Effector memory CD4-positive, alpha-beta T cell (primary cell): ENCODE measurements at places on chromosomes 5 and 9.
A peak's percentile ranks its signal among the peaks of the same experiment; 100 is the strongest.

DNA sequence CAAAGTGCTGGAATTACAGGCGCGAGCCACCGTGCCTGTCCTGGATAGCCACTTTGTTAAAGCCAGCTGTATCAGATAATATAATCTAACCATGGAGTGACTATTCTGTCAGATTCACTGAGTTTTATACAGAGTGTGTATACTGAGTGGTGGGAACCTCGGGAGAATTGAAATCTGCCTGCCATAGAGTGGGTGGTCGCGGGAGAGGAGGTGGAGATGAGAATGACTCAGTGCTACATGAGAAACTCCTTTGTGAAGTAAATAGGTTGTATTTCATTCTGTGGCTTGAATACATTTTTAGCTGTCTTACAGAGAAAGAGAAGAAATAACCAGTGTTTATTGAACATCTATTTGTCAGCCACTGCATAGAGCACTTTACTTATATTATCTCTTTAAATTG lies 26.4 kb downstream of the ATP6V0E1 start:
- DNase-seq: no peak

GRCh38 chr9:134455934-134456755 lies 129.9 kb downstream of the RXRA start:
- peak; percentile 43 for DNase-seq

GRCh38 chr5:156367597-156367996 lies 40.6 kb downstream of the SGCD start:
- DNase-seq: no peak

DNA sequence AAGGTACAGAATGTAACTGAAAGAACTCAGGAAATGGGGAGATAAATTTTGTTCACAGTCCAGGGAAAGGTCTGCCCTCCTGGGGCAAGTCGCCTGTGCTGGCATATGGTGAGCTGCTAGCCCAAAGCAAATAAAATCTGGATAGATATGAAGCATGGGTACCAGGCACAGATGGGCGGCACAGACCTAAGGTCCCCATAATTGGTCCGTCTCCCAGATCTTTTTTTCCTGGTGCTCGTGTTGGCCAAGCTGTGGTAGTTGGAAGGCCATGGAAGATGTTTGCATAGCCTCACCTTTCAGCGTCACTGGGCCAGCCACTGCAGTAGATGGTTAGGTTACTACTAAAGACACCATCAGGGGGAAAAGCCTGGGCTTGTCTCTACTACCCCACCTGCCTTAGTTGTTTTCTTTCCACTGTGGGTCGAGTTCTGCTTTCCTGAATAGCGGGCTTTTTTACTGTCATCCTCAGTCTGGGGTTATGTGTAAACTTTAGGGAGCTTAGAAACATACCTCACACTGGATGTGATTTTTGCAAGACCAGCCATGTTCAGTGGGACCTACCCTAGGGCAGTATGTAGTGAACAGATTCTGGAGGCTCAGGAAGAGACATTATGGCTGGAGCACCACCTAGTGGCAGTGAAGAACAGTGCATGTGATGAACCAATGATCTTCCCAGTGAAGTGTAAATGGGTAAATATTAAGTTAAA lies 24.2 kb upstream of the GLRX start:
- peak; percentile 53 for DNase-seq

GRCh38 chr5:21773456-21773855 lies 1079.7 kb downstream of the CDH12 start:
- no peak for DNase-seq

- DNase-seq: no peak
These were observed 1.0 kb downstream of the NIPSNAP3A start for GRCh38 chr9:104748359-104749031.

DNA sequence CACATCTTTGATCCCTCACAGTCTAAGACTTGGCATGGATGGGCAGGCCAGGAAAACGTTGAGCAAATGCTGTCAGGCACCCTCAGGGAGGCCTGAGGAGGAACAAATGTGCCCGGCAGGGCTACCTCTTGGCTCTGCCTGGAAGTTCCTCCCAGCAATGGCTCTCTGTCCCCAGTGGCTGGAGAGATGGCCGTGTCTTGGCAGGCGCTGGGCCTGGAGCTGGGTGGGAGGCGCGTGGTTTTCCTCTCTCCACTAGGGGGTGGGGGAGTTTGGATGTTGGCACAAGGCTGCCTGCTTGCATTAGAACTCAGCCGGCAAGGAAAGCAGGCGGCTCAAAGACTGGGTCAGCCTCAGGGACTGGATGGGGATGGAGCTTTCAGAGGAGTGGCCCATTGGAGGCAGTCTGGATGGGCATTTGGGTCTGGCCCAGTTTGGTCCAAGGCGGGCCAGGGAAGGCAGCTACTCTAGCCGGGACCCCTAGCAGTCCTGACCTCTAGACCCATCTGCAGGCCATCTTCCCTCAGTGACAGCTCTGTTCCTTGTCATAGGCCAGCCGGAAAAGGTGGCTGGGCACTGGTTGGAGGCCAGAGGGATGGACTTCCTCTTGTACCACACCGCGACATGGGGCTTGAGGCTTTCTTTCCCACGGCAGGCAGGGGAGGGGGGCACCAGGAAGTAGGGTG lies 68.2 kb upstream of the STC2 start:
- no peak for DNase-seq

DNA sequence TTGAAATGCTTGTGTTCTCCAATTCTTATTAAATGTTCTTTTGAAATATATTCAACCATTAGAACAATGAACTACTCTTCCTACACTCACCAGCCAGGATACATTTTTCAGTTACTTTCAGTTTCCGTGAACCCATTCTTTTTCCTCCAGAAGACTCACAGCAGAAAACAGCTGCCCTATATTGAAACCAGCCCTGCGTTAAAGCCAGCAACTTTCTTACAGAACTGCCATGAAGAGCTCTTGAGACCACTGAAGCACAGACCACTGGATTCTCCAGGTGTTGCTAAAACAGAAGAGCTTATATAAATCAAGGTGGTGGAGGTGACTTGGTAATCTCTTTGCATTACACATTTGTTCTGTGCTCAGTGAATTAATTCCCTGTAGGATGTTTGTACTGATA lies 365.9 kb upstream of the C9orf72 start:
- DNase-seq: no peak

DNA sequence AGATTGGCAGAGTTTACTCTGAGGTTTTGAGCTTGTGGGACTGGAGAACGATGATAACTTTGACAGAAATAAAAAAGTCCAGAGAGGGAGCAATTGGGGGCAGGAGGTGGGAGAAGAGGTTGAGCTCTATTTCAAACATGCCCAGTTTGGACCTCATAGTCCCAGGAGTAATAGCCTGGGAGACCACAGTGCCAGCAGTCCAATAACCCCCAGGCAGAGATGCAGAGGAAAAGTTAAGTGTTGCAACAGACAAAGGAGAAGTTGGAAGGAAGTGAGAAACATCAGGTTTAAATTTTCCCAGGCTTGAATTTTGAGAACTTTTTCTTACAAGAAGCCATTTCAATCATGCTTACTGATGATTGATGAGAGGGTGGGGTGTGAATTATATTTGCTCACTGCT lies 117.0 kb upstream of the GHR start:
- DNase-seq: no peak

- no peak for DNase-seq
These were observed 74.5 kb downstream of the SH3TC2 start for GRCh38 chr5:148988328-148988727.

DNA sequence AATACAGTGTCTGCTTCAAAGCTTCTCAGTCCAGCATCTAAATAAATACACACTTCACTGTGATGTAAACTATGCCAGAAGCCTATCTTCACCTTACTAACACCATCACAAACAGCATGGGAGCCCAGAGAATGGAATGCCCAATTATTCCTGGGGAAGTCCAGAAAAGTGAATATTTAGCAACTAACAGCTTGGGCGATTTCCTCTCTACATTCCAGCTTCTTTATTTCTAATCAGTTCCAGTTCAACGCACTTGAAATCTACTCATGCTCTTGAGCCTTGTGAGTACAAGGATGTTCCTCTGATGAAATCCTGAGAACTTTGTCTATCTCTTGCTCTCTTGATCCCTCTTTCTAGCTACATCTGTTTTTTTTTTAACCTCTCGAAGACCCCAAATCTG lies 100.4 kb upstream of the C9orf72 start:
- no peak for DNase-seq

GRCh38 chr9:138022121-138022741 lies 144.6 kb downstream of the CACNA1B start:
- no peak for DNase-seq

DNA sequence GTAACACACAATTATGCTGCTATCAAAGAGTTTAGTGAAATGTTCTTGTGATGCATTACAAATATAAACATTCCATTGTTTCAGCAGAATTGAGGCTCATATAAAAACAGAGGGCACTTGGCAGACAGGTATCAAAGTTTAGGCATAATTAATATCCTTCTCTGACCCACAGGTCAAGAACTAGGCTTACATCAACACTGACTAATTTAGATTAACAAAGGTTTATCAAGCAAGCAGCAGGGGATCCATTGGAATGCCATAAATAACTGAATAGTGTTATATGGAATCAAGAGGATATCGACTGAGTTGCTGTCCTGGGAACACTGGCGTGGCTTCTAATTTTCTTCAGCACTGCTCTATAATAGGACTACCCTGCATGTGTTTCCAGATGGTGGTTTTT lies 414.5 kb upstream of the ARRDC3 start:
- DNase-seq: no peak

DNA sequence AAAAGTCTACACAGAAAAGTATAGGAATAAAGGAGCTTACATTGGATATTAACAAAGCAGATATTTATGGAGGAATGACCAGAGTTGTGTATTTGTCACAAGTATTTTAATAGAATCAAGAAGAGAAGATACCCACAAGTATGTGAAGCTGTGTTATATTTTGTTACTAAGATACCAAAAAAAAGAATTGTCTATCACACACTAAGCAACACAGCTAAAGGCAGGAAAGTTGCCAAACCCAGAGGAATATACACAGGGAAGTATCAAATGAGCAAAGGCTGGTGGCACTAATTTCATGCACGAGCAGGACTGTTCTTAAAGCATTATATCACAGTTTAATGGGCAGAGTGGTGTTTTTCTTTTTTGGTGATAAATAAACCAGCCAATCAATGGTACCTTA lies 30.9 kb upstream of the RAI14 start:
- no peak for DNase-seq

GRCh38 chr5:173672166-173672565 lies 55.7 kb upstream of the BOD1 start:
- DNase-seq: no peak

DNA sequence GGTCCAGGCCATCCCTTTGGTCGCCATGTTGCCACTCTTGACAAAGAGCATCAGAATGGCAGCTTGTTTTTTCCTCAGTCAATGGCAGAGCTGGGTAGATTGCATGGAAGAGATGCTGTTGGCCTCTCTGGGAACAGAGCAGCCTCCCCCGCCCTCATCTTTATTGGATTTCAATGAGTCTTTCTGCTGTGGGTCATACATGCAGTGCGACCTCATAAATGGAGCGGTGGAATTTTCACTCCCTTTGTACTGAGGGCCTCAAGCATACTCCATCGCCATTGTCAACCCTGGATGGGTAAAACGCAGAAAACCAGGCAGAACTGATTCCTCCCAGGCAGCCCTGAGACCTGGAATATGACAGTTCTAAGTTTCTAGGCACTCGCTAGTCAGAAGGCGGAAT lies 71.8 kb downstream of the ZNF618 start:
- DNase-seq: no peak

GRCh38 chr9:8436786-8437185 lies 637.2 kb upstream of the DMAC1 start:
- no peak for DNase-seq

DNA sequence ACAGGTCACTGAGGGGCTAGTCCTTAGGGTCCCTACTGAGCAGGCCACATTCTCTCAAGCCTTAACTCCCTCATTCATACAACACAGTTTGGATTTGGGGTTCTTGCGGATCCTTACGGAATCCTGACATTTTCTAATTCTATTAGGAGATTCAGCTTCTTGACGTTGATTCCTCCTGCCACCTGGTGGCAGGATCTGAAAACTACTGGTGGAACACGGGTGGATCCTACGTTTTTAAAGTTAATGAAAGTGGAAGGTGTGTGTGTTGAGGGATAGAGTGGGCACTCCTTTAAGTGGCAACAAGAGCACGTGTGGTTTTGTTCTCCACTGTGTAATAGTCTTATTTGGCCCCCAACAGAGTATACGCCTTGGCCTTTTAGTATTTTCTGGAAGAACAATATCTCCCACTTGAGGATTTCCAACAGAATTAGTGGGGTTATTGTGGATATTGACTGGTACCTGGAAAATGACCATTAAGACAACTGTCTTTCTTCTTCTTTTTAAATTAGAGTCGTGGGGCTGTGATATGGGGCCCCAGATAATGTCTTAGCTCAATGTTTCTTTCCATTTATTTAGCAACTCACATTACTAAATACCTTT lies 25.2 kb downstream of the SLC28A3 start:
- DNase-seq: peak; percentile 4

DNA sequence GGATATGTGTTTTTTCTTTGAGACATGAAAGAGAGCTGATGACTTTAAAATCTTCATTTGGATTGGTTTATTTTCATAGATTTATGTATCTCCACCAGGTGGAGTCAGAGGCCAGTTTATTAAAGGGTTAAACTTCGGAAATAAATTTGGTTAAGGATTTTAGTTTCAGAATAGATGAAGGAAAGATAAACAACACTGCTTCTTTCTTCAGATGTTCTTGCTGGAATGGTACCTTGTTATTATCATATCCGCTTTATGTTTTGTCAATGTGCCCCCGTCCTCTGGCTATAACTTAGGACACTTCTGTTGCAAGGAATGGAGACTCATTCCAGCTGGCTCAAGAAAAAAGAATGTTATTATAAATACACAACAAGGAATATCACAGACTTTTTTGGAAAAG lies 81.2 kb downstream of the ALDH1A1 start:
- no peak for DNase-seq

GRCh38 chr5:151557951-151558350 lies 33.2 kb downstream of the FAT2 start:
- DNase-seq: no peak

- no peak for DNase-seq
These were observed 153.5 kb upstream of the IQGAP2 start for GRCh38 chr5:76249621-76250020.

GRCh38 chr9:99034149-99034548 lies 70.8 kb upstream of the TGFBR1 start:
- no peak for DNase-seq

GRCh38 chr5:40240111-40240510 lies 439.6 kb upstream of the PTGER4 start:
- DNase-seq: no peak

GRCh38 chr9:20683351-20684034 lies 566 bp upstream of the FOCAD start:
- peak; percentile 25 for DNase-seq

GRCh38 chr5:127615916-127616315 lies 33.0 kb upstream of the CTXN3 start:
- no peak for DNase-seq

DNA sequence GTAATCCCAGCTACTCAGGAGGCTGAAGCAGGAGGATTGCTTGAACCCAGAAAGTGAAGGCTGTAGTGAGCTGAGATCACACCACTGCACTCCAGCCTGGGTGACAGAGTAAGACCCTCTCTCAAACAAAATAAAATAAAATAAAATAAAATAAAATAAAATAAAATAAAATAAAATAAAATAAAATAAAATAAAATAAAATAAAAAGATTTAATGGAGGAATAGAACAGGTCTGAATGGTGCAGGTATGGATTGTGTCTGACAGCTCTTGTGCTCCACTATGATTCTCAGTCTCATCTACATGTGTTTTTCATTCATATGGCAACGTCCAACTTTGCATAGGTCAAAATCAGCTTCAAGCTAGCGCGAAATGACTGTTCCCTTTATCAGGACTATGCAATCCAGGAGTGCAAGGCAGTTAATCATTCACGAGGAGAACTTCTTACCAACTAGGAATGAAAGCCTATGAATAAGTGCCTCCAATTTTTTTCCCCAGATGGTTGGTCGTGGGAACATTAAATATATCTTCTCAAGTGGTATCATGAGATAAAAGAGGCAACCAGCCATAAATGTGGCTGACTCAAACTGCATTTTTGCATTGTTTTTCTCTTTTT lies 1392.3 kb upstream of the CDH9 start:
- DNase-seq: no peak
